Thoracic aorta (tissue), 2 donors: ENCODE measurements at places on chromosomes 4 and X.

GRCh38 chrX:7444967-7445366 is 297.0 kb upstream of the PUDP start:
- H3K27me3 ChIP-seq, result no peaks in the 10 kb centered on the region
- DNase-seq, result no peak
- H3K27ac ChIP-seq, result no peak overlapping the region
- no peaks in the 10 kb centered on the region for H3K36me3 ChIP-seq
- H3K4me3 ChIP-seq, result no peak overlapping the region
- no peaks in the 10 kb centered on the region for H3K4me1 ChIP-seq

GRCh38 chrX:86263526-86263925 is 115.3 kb downstream of the DACH2 start:
- H3K4me1 ChIP-seq, result no peaks in the 10 kb centered on the region
- H3K36me3 ChIP-seq, result no peaks in the 10 kb centered on the region
- no peak overlapping the region for H3K27ac ChIP-seq

GRCh38 chrX:31893525-31893924 is 821.7 kb upstream of the FTHL17 start:
- H3K4me3 ChIP-seq, result no peak overlapping the region
- H3K4me1 ChIP-seq, result no peaks in the 10 kb centered on the region
- H3K36me3 ChIP-seq, result no peaks in the 10 kb centered on the region
- no peaks in the 10 kb centered on the region for H3K27me3 ChIP-seq

DNA sequence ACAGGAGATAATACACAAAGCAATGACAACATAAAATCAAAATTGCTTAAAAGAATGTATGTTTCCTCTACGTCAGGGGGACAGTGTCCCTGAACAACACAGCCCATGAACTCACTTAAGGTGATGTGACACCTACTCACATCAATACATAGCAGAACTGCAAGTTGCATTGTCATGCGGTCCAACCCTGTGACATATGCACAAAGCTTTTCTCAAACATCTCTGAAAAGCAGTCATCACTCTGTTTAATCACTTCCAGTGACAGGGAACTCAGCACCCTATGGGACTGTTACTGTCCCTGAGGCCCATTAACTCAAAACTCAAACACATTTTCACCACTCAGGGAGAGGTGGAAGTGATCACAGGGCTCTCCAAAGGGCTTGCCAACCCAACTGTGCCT is 2.4 kb downstream of the STX18 start:
- no peaks in the 10 kb centered on the region for H3K36me3 ChIP-seq
- H3K27me3 ChIP-seq, result no peaks in the 10 kb centered on the region
- peaks cover 19% of the 10 kb centered on the region for H3K4me1 ChIP-seq
- DNase-seq, result no peak

DNA sequence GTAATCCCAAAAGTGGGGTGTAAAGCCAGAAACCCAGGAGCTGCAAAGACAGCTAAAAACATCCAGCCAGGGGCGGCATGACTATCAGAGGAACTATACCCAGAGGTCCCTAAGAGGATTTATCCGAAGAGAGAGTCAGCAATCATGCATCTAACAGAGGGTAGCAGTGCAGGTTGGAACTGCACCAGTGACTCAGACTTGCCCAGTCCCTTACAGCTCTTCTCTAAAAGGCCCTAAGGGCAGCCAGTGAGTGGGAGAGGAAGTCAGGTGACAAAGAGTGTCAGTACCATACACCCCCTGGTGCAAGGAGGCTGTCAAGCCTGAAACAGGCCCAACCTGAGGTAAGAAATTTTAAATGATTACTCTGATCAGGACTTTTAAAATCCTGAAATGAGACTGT is 88.1 kb downstream of the CAMK2D start:
- H3K36me3 ChIP-seq, result no peaks in the 10 kb centered on the region
- H3K27me3 ChIP-seq, result no peaks in the 10 kb centered on the region
- peak overlapping the region; percentile 17 for H3K27ac ChIP-seq
- peaks cover 69% of the 10 kb centered on the region for H3K4me1 ChIP-seq

GRCh38 chrX:149371986-149372385 is 133.1 kb downstream of the IDS start:
- no peak overlapping the region for H3K27ac ChIP-seq
- no peaks in the 10 kb centered on the region for H3K27me3 ChIP-seq
- H3K36me3 ChIP-seq, result no peaks in the 10 kb centered on the region

GRCh38 chr4:30904588-30904987 is 184.4 kb downstream of the PCDH7 start:
- H3K4me3 ChIP-seq, result no peak overlapping the region
- no peak overlapping the region for H3K27ac ChIP-seq
- H3K27me3 ChIP-seq, result no peaks in the 10 kb centered on the region
- H3K4me1 ChIP-seq, result peaks cover 33% of the 10 kb centered on the region
- H3K36me3 ChIP-seq, result no peaks in the 10 kb centered on the region
- no peak for DNase-seq

- H3K4me3 ChIP-seq, result no peak overlapping the region
- no peaks in the 10 kb centered on the region for H3K27me3 ChIP-seq
- no peak overlapping the region for H3K27ac ChIP-seq
- no peaks in the 10 kb centered on the region for H3K36me3 ChIP-seq
Measured at GRCh38 chr4:83617371-83618035, 81.6 kb downstream of the GPAT3 start.

DNA sequence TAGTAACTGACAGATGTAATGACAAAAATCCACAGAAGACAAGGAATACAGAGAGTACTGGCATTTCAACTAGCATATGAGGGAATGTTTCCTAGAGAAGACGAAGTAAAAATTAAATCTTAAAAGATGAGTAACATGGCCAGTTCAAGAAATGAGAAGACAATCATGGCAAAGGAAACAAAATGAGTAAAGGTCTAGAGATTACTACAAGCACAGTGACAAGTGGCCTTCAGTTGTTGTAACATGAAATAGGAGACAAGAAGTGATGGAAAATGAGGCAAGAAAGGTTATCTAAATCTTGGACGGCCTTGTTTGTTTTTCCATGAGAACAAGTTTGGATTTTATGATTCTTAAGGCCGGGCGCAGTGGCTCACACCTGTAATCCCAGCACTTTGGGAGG is 81.0 kb downstream of the PPA2 start:
- H3K4me1 ChIP-seq, result no peaks in the 10 kb centered on the region
- no peak for DNase-seq
- H3K4me3 ChIP-seq, result no peak overlapping the region
- no peaks in the 10 kb centered on the region for H3K27me3 ChIP-seq

DNA sequence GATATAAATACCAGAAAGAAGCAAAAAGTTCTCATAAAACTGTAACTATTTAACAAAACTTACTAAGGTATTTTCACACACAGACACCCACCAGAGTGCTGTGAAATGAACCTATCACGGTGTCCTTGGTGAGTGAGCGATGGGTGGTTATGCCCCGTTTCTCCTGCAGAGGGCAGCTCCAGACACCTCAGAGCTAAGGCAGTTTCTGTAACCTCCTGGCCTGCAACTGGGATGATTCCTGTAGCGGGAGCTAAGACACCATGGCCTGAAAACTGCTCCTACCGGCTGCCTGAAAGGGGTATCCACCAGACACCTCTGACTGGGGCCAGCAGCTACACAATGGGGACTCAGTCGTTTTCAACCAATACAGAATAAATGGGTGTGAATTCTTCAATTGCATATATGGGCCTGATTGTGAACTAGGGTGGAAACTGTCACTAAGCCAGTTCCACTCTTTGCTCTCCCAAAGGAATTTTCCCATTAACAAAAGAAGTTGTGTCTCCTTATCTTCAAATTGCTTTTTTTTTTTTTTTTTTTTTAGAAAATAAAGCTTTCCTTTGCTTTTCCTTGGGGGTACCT is 2375.8 kb upstream of the TENM3 start:
- no peaks in the 10 kb centered on the region for H3K4me1 ChIP-seq
- no peaks in the 10 kb centered on the region for H3K36me3 ChIP-seq
- no peak overlapping the region for H3K4me3 ChIP-seq
- no peak overlapping the region for H3K27ac ChIP-seq
- DNase-seq, result no peak

DNA sequence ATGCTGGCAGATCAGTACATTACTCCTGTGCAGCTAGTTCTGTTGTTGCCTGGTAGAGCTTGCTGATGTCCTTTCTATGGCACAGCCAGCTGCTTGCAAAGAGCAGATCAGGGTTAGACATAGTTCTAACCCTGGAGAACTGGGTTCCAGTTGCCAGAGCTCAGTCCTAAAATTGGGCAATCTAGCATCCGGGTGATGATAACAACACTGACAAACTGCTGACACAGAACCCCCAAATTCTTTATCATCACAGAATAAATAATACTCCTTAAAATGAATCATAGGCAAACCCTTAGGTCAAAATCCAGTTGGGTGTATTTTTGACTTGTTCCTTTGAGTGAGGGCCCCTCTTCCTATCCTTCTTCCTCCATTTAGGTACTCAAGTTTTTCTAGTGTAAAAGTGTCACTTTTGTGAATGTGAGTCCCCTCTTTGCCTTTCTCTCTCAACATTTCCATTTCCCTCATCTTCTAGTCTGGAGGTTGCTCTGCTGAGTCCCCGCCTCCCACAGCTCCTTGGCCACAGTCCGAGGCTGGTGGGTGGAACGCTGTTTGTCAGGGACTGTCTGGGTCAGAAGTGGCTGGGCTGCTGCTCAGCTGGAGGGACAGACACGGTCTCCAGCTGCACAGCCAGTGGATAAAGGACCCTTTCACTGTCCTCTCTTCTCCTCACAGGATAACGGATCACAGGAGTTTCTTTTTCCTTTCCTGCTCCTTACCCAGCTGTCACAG is 93.6 kb upstream of the RASGEF1B start:
- peak; percentile 16 for DNase-seq
- no peaks in the 10 kb centered on the region for H3K36me3 ChIP-seq
- no peaks in the 10 kb centered on the region for H3K27me3 ChIP-seq

- no peaks in the 10 kb centered on the region for H3K27me3 ChIP-seq
- no peak for DNase-seq
- no peaks in the 10 kb centered on the region for H3K36me3 ChIP-seq
- H3K4me3 ChIP-seq, result no peak overlapping the region
Measured at GRCh38 chr4:114423582-114423981, 175.0 kb upstream of the UGT8 start.

GRCh38 chr4:156870131-156870530 is 101.5 kb downstream of the PDGFC start:
- no peaks in the 10 kb centered on the region for H3K27me3 ChIP-seq
- DNase-seq, result no peak
- no peak overlapping the region for H3K27ac ChIP-seq
- H3K36me3 ChIP-seq, result no peaks in the 10 kb centered on the region

DNA sequence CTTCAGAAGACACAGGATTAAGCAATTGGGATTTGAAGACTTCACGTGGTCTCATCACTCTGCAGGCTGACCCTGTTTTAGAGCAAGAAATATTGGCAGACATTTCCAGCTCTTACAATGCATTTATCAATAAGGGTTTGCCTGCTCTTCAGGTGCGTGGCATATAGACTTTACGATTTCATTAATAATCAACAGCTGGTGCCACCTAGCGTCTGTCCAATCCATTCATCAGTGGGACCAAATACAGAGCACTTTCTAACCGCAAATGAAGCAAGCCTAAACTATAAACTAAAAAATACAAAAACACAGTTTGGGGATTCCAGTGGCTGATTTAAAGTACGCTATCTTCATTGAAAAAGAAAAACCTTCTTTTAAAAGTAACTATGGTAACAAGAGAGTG is 125.4 kb upstream of the DMD start:
- DNase-seq, result no peak
- peak overlapping the region; percentile 64 for H3K4me3 ChIP-seq
- H3K27me3 ChIP-seq, result no peaks in the 10 kb centered on the region
- no peak overlapping the region for H3K27ac ChIP-seq

DNA sequence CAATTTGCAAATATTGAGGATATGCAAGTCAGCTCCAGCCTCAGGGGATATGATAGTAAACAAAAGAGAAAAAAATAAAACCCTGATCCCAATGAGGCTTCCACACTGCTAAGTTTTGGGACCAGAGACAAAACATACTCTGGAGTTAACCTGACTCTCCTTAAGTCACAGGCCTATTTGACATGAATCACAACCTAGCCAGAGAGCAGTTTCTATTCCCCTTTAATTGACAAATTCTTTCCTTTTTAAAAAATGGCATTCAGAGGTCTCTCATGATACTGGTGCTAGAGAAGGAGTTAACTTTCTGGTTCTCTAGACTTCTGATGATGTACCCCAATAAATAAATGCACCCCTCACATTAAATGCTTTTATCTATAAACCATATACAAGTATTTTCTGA is 8.8 kb downstream of the ACSL1 start:
- H3K4me1 ChIP-seq, result peaks cover 25% of the 10 kb centered on the region
- no peak overlapping the region for H3K4me3 ChIP-seq

DNA sequence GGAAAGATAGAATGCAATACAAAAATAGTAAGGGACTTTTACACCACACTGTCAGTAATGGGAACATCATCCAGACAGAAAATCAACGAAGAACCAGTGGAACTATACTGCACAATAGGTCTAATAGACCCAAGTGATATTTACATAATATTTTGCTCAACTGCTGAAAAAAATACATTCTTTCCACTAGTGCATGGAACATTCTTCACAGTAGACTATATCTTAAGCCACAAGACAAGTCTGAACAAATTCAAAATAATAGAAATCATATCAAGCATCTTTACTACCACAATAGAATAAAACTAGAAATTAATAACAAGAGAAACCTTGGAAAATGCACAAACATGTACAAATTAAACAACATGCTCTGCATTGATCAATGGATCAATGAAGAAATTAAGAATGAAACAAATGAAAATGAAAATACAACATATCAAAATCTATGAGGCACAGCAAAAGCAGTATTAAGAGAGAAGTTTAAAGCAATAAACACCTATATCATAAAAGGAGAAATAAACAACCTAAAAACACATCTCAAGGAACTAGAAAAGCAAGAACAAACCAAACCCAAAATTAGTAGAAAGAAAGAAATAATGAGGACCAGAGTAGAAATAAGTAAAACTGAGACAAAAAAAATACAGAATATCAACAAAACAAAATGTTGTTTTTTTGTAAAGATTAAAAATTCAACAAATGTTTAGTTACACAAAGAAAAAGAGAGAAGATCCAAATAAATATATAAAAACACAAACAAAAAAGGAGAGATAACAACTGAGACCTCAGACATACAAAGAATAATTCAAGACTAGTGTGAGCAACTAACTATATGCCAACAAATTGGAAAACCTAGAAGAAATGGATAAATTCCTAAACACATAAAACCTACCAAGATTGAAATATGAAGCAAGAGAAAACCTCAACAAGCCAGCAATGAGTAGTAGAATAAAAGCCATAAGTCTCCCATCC is 51.5 kb upstream of the ANTXR2 start:
- H3K36me3 ChIP-seq, result no peaks in the 10 kb centered on the region
- H3K4me1 ChIP-seq, result no peaks in the 10 kb centered on the region
- no peak overlapping the region for H3K4me3 ChIP-seq
- no peak for DNase-seq
- no peak overlapping the region for H3K27ac ChIP-seq

DNA sequence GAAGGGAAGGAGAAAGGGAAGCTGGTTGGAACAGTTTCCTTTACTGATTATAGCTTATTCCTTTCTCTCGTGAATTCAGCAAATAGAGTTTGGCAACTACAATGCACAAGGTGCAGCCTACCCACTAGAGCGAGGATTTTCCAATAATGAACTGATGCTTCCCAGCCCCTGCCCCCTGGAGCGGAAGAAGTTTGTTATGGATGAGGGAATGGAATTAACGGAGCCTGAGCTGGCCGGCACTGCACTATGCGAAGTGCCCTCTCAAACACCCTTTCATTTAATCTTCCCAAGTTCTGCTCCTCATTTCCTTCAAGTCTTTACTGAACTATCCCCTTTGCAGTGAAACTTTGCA is 42.5 kb upstream of the CBR4 start:
- no peak overlapping the region for H3K27ac ChIP-seq
- H3K27me3 ChIP-seq, result no peaks in the 10 kb centered on the region
- H3K4me3 ChIP-seq, result no peak overlapping the region
- no peaks in the 10 kb centered on the region for H3K36me3 ChIP-seq
- no peak for DNase-seq

GRCh38 chr4:129526812-129527211 is 430.9 kb downstream of the C4orf33 start:
- H3K27me3 ChIP-seq, result no peaks in the 10 kb centered on the region
- no peaks in the 10 kb centered on the region for H3K4me1 ChIP-seq
- no peak overlapping the region for H3K27ac ChIP-seq
- DNase-seq, result no peak
- H3K4me3 ChIP-seq, result no peak overlapping the region
